ENCODE measurements at places on chromosomes 2 and 18. TPM values are rescaled to one million over a fixed set of nuclear protein-coding genes. Genes with fewer than 3 reads are reported as not detected.

Gene CSRNP3
- not detected for total RNA-seq

Gene SERPINB11
- not detected for total RNA-seq

Gene TRIM54
- not detected for total RNA-seq

DNA sequence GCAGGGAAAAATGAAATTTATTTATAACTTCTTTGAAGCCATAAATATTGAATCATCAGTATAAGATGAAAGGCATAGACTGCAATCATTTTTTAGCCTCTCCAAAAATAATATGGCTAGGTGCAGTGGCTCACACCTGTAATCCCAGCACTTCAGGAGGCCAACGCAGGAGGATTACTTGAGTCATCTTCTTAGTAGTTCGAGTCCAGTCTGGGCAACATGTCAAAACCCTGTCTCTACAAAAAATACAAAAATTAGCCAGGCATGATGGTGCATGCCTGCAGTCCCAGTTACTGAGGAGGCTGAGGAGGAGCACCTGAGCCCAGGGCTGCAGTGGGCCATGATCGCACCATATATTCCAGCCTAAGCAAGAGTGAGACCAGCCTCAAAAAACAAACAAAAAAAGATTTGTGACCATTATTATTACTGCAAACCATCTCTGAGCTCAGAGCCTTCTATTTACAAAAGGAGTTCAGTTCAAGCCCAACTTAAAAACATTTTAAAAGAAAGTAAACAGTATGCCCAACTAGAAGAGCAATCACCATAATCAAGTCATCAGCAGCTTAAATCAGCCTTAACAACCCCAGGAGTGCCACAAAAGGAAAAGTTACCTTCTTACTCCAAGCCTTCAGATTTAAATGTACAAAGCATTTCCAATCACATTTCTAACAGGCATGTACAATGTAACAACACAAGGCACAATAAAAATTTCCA lies 37.5 kb downstream of the KCNG3 start:
- H3K36me3 ChIP-seq: no peaks in the 10 kb centered on the region
- H3K27ac ChIP-seq: no peak overlapping the region
- no peaks in the 10 kb centered on the region for H3K27me3 ChIP-seq
- H3K4me1 ChIP-seq: no peaks in the 10 kb centered on the region
- DNase-seq: no peak

GRCh38 chr18:58584200-58585127 lies 44.4 kb downstream of the ALPK2 start:
- H3K4me1 ChIP-seq: peaks cover 11% of the 10 kb centered on the region
- H3K27ac ChIP-seq: no peak overlapping the region
- peaks cover 2% of the 10 kb centered on the region for H3K27me3 ChIP-seq
- H3K4me3 ChIP-seq: no peak overlapping the region
- no peak for DNase-seq

Data from activated naive CD4-positive, alpha-beta T cell treated with anti-CD3 and anti-CD28 coated beads for 36 hours (primary cell).